Type B pancreatic cell (in vitro differentiated cells): ENCODE measurements at places on chromosomes 4 and X. TPM values are rescaled to one million over a fixed set of nuclear protein-coding genes. Genes with fewer than 3 reads are reported as not detected.

Gene TEX11
- 0.12 TPM in 1 of 2 replicates, not detected in the other for total RNA-seq

GRCh38 chrX:42465821-42466220 lies 312.1 kb downstream of the PPP1R2C start:
- no peak for DNase-seq

GRCh38 chrX:69664693-69665092 lies 48.8 kb downstream of the EDA start:
- no peak for DNase-seq

Gene GATA1
- total RNA-seq = not detected in 2 replicates

- DNase-seq = no peak
Observed at GRCh38 chrX:146433771-146434170, 375.8 kb upstream of the CXorf51B start.

GRCh38 chr4:143188136-143189088 lies 3.7 kb downstream of the USP38 start:
- DNase-seq = no peak

DNA sequence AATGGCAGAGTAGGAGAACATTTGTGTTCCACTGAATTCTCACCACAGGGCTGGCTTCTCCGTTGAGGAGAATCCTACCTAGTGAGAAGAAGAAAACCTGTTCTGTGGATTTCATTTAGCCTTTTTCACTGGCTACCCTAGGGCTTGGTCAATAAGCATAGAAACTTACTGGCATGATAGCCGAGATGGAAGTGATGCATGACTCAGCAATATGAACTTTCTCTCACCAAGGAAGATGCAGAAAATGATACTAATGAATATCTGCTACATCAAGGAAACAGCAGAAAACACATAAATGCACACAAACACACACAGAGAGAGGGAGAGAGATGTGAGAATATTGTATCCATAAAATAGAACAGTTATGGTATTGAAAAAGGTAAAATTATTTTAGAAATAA lies 216.3 kb downstream of the HHIP start:
- no peak for DNase-seq

- DNase-seq = no peak
Observed at GRCh38 chr4:58510652-58511051, 1400.5 kb upstream of the IGFBP7 start.
